ENCODE measurements at places on chromosomes 16 and 17.

DNA sequence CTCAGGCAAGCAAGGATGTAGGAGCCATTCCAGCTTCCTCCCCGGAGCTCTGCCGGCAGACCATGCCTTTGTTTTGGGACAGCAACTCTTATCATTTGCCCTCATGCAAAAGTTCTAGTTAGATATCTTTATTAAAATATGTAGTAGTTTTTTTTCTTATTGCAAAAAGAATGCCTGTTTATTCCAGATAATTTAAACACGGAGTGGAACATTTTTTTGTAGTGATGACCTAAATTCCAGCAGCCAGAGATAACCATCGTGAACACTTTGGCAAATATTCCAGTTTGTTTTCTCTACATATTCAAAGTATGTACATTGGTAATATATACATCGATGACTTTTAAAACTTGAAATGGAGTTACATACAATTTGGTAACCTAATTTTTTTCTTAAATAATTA lies 54.8 kb downstream of the CRISPLD2 start:
- DNase-seq = no peak

GRCh38 chr16:22757202-22757601 lies 56.8 kb upstream of the HS3ST2 start:
- DNase-seq = no peak

GRCh38 chr16:48503336-48503735 lies 106.6 kb downstream of the N4BP1 start:
- DNase-seq = no peak

GRCh38 chr16:77308163-77308561 lies 109.0 kb downstream of the SYCE1L start:
- DNase-seq = no peak

DNA sequence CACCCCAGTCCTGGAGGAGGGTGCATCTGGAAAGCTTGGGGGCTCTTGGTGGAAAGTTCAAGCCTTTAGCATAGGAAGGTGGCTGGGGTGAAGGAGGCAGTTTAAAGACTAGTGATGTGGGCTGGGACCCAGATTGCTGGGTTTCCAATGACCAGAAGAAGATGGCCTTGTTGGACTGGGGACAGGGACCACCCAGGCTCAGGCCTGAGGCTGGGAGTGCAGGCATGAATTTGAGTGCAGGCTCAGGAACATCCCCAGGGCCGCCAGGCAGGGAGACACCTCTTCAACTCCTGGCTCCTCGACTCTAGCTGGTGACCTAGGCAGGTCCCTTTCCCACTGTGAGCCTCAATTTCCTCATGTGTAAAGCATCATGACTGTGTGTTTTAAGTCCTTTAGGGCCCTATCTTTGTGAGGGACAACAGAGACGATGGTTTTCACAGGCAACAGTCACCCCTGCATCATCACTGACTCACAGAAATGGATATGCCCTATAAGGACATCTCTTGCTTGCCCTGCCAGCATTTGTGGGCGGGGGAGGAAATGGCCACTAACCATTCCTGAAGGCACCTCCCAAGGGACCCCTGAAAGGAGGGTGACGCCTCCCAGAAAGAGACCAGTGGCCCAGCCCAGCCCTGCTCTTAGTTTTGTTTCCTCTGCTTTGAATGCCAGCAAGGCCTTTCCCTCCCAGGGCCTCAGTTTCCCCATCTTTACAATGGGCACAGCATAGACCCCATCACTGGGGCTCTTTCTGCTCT lies 11.1 kb downstream of the NLRC5 start:
- no peak for DNase-seq

GRCh38 chr16:66961065-66961744 lies at the start of gene CES3:
Gene CES3, plus strand, starts transcription at chr16:66961266. Its CDS starts 42 bp downstream, at chr16:66961308.
- no peak for DNase-seq

- DNase-seq = no peak
Observed at GRCh38 chr17:57143361-57143760, 58.3 kb downstream of the AKAP1 start.

DNA sequence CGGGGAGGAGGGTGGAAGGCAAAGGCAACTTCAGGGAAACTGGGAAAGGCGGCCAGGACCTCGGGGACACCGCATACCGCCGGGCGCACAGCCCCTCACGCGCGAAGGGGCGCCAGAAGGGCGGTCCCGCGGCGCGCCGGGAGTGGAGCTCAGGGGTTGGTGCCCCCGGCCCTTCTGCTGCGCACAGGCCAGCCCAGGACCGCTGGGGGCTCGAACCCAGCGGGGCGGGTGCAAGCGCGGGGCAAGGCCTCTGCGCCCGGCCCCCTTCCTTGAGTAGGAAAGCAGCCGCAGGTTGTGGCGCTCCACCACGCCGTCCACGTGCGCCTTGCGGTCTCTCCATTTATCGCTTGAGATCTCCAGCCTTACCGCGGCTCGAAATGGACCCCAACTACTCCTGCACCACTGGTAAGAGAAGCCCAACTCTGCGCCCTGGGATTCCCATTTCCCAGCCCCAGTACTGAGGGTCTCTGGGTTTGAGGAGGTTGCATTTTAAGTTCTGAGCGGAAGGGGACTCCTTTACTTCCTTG lies 3.0 kb upstream of the MT1A start:
- no peak for DNase-seq
